Stimulated activated CD4-positive, alpha-beta T cell treated with anti-CD3 and anti-CD28 coated beads, Interleukin-15, amount 100 ng/mL, for 1 hour (primary cell): ENCODE measurements at places on chromosomes 1 and 21.

GRCh38 chr1:2586154-2587070 lies at the start of gene PRXL2B:
Gene PRXL2B, plus strand, starts transcription at chr1:2586777. Its CDS starts 109 bp downstream, at chr1:2586886.
- peak; percentile 98 for DNase-seq

GRCh38 chr1:169236143-169236542 lies 129.7 kb downstream of the ATP1B1 start:
- no peak for DNase-seq

- no peak for DNase-seq
These were observed 149.2 kb upstream of the SYT6 start for GRCh38 chr1:114302821-114303220.

DNA sequence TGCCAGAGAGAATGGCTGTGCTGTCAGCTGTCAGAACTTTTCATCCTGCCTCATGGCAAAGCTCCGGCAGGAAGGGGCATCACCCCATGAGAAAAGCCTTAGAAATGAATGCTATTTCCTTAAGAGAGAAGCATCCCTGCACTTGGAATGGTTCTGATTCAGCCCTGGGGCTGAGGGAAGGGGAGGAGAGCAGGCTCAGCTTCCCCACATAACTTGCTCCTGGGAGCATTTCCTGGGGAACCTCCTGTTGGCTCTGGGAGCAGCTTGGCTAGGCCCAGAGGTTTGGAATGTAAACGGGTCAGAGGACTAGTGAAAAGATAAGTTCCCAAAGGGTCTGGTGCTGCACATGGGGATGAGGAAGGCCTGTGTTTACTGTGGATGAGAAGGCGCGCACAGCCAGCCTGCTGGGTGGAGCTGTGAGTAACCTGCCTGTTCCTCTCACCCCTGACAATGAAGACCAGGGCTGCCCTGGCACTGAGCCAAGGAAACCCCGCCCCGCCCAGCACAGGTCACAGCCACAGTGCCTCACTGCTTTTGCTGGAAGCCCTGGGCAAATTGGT lies 5.0 kb downstream of the PRELP start:
- no peak for DNase-seq

- peak; percentile 12 for DNase-seq
These were observed 18.7 kb downstream of the CNTN2 start for GRCh38 chr1:205061665-205062069.

GRCh38 chr1:101124405-101124804 lies 98.8 kb upstream of the DPH5 start:
- no peak for DNase-seq

DNA sequence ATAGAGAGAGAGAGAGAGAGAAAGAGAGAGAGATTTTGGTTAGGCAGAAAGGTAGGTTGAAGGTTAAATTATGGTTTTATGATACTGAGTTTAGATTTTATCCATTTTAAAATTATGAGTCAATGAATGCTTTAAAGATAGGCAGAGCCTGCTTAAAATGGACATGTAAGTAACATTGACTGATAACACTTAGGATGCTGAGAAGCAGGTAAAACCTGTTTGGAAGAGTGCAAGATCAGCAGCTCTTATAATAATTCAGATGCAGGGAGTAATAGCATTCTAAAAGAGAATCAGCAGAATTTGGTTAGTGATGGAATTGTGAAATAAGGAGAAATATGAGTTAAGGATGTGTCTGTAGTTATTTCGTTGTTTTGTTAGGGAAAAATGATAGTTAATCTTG lies 446.6 kb downstream of the PLA2G4A start:
- no peak for DNase-seq

- no peak for DNase-seq
These were observed 19.4 kb downstream of the CXADR start for GRCh38 chr21:17532292-17532691.

DNA sequence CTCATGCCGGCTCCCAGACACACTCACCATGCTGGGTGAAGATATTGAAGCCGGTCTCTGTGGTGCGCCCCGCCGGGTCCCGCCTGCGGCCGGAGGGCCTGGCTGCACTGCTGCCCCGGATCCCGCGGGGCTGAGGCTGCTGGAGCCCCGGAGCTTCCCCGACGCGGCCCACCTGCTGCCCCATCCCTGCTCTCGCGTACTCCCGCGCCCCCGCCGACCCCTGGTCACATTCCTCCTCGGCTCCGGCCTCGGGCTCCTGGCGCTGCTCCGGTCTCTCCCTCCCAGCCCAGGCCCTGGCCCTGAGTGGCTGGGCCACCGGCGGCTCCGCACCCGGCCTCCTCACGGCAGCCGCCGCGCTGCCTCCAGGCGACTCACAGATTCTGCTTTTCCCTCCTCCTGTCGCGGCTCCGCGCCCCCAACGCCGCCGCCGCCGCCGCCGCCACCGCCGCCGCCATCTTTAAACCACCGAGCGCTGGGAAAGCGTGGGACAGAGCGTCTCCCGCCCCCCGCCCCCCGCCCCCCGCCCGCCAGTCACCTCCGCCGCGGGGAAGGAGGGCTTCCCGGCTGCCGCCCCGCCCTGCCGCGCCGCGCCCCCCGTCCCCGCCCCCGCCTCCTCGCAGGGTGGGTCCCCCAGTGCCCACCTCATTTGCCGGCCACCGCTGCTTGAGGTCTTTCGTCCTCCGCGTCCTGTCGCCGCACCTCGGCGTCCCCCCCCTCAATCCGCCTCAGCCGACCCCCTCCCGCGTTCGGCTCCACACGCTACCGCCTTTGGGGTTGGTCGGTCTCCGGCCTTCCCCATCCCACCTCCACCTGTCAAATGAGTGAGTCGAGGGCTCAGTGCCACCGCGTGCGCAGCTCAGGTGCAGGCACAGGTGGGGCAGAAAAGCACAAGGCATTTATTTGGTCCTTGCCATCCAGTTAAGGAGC lies at the start of gene ABL2:
Gene ABL2, minus strand, starts transcription at position 464 of the 927 bp plus-strand sequence. Its CDS starts 280 bp downstream, at position 184.
- DNase-seq = peak; percentile 25

GRCh38 chr21:41488080-41488479 lies 19.9 kb downstream of the TMPRSS2 start:
- DNase-seq = no peak

DNA sequence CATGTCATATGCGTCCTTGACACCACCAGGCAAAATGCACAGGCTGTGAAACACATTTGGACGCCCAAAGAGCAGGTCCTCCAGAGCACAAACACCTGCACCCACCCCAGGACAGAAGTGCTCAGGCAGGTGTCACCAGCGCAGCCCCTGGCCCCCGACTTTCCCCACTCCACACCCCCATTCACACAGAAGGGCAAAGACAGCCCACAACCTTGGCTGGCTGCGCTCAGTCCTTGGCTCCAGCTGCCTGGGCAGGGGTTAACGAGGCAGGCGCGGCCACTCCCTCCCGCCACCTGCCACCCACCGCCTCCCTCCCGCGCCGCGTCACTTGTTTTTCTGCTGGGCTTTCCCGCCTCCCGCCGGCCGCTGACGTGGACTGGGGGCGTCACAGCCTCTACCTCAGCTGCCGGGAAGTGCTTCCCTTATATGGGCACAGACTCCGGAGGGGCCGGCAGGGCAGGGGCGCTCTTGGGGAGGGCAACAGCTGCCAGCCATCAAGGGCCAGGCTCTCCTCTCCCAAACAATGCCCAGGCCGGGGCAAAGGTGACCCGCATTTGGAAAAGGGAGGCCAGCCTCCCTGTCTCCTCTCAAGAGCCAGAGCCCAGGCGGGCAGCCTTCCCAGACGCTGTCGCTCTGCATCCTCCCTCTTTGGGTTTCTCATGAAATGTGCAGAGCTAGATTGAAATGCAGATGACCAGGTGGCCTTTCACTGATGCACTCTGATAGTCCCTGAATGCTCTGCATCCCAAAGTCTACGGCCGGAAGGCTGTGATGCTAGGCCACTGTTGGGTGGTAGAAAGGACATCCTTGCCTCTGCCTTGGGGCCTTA lies 14.8 kb upstream of the BTG2 start:
- peak; percentile 95 for DNase-seq

DNA sequence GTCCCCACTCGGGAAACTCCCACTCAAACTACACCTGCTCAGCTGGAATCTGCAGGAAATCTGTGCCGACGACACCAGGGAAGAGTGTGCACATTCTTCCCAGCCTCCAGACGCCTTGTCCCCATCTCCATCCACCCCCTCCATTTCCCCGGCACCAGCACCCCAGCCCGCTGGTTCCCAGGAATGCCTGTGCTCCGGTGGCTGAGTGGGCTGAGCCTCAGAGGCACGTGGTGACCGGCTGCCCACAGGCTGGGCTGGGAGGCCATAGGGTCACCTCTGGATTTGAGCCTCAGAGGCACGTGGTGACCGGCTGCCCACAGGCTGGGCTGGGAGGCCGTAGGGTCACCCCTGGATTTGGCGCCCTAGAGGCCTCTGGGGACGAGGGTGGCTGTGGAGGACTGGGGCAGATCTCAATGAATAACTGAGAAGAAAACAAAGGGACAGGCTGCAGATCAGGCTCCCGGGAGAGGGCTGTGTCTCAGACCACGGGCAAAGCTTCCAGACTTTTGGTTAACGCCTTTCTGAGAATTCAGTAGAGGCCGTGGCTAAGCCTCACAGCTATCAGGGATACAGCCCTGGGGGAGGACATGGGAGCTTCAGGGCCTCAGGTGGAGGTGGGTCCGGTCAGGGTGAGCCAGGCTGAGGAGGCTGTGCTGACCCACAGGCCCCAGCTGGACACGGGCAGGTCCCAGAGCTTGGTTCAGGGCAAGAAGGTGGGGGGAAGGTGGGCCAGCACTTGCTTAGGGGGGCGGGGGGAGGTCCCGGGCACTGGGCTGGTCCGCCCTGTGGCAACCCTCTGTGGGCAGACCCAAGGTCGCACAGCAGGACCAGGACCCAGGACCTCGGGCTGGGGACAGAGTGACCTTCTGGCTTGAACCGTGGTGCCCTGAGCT lies 17.3 kb upstream of the TTLL10 start:
- no peak for DNase-seq

DNA sequence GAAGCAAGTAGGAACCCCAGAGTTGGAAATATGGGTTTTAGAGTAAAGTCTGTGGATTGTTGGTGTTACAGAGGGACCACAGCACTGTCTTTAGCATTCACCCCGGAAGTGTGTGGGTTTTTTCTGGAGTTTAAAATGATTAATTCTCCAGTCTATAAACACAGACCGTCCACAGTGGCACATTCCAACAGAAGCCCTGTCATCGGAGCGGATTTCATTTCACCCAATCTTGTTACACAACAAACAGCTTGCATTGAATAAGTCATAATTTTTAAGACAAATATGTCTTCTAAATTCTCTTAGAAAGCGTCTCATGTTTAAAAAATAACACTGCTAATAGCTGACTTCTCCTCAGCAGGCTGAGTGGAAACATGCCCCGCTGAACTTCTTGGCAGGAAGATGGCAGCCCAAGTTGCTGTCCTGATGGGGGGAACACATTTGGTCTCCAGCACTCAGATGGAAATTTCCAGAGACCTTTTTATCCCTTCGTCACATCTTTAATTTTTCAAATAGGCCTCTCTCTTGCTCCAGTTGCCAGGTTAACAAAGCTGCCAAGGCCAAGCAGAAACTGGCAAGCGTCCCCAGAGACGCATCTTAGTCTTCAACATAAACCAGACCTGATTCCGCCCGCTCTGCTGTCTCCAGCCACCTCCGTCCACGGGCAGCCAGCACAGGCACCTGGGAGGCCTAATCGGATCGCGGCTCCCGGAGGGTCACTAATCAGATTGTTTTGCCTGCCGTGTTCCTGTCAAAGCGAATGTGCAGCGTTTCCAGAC lies 28.8 kb upstream of the SLC19A1 start:
- DNase-seq = no peak

DNA sequence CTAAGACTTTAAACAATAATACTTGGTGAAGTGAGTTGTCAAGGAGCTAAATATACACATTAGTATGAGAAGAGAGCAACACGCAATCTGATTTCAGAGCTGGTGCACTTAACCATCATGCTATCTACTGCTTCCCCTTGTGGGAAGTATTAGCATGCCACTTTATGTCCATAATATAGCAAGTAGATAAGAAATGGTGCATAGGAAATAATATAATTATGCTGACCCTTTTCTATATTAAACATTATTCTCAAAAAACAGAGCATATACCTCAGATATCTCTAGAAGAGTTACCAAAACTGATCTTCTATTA lies 63.4 kb downstream of the MAGI3 start:
- DNase-seq = no peak

DNA sequence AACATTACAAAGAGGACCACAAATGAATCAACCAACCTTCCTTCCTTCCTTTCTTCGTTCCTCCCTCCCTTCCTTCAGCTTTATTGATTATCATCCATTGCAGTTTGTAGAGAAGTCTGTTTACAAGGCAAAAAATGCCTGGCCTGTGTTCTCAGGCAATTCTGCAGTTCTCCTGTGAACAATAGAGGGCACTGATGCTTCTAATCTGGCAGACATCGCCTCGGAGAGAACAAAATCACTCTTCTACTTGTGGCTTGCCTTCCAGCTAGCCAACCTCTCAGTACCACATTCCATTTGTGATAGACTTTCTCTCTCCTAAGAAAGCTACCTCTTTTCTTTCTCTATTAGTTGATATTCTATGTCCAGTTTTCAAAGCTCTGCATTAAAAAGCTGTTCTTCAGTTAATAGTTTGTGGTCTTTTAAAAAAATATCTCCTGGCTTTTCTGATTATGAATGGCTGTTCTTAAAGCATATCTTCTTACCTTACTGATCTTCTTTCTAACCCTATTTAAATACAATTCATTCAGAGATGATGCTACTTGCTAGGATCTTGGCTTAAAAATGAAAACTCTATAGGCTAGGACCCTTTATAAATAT lies 26.9 kb upstream of the ESRRG start:
- DNase-seq = no peak

DNA sequence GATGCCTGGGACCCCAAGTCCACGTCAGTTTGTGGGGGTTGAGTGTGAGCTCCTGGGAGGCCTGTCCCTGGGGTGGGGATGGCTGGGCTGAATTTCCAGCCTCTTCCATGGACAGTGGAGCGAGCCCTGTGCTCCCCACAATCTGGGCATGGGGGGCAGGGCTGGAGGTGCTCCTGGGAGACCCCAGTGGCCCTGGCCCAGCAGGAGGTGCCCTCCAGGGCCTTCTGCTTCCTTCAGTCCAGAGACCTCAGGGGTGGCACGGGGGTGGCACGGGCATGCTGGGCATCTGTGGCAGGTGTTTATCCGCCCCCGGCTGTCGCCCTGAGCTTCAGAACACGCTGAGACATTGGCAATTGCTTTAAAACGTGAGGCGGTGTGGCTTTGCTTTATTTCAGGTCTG lies 40.9 kb downstream of the MORN1 start:
- no peak for DNase-seq
